ENCODE measurements at places on chromosomes 6 and 20. TPM values are rescaled to one million over a fixed set of nuclear protein-coding genes. Genes with fewer than 3 reads are reported as not detected.

Gene OLIG3
- not detected for total RNA-seq

Gene NTSR1
- total RNA-seq = 0.73 TPM

Gene MBOAT1
- 9.9 TPM for total RNA-seq

Gene SGK2
- total RNA-seq = 0.10 TPM

Data from mononuclear cell (primary cell).